ENCODE measurements at places on chromosomes 5 and 9.

DNA sequence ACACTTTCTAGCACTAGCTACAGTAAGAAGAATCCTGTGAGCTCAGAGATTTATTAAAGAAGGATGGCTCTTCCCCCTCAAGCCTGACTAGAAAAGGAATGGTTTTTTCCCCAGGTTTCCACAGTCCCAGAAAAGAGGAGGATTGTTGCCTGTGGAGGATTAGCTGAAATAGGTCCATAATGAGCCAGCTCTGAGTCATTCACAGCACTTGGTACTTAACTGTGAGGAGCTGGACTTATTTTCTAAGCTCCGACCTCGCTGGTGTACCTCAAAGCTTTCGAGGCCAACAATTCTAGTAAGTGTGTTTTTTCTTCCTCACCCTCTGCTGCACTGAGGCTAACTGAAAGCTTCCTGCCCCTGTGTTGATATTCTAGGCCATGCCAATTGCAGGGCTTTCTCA lies 222.5 kb upstream of the IL12B start:
- DNase-seq, result no peak

- DNase-seq, result peak; percentile 25
Observed at GRCh38 chr5:135308245-135308644, 90.8 kb downstream of the MACROH2A1 start.

GRCh38 chr9:95463148-95464060 lies 53.4 kb downstream of the PTCH1 start:
- no peak for DNase-seq

DNA sequence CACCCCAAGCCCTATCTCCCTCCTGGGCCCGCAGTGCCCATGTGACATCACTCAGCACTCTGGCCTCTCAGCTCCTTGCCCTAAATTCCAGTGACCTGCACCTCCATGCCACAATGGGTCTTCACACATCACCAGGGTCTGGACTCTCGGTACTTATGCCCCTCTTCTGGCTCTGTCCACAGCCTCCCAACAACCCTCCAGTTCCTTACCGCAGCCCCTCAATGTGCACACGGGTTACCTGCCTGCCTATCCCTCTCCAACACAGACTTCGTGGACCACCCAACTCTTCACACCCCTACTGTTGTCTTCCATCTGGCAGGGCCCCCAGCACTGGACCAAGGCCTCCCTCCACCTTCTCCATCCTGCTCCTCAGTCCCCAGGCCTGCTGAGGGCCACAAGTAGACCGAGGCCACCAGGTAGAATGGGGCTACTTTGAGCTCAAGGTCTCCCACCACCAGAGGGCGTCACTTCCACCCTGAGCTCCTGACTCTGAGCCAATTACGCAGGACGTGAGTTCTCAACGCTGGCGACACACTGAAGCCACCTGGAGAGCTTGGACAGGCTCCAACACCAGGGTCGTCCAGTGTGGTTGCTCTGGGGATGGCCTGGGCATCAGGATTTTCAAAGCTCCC lies 172.1 kb downstream of the GABBR2 start:
- peak; percentile 28 for DNase-seq

- DNase-seq, result peak; percentile 10
Observed at GRCh38 chr5:134649163-134649835, 714 bp downstream of the SEC24A start.
